ENCODE measurements at places on chromosomes 3 and 15.

GRCh38 chr15:100338247-100338646 lies 3.5 kb downstream of the ADAMTS17 start:
- no peak for DNase-seq

- no peak for DNase-seq
Measured at GRCh38 chr3:173709026-173709425, 311.5 kb downstream of the NLGN1 start.

GRCh38 chr3:174322789-174323188 lies 536.3 kb upstream of the NAALADL2 start:
- DNase-seq, result no peak

GRCh38 chr3:190308154-190308553 lies 14.1 kb downstream of the CLDN1 start:
- DNase-seq, result no peak

DNA sequence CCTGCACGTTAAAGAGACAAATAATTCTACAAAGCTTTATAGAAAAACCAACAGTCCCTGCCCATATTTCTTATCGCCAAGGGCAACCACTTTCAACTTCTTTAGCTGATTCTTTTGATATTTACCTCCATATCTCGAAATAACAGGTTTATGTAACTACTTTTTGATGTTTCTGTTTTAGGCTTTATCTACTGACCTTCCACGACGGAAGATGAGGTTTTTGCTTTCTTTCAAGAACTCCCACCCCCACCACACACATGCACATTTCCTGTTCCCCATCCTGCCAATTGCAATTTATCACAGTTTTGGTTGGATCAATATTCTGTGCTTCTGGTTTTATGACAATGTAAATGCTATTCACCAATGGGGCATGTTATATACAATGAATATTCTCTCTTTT lies 330.4 kb upstream of the ICE2 start:
- no peak for DNase-seq

GRCh38 chr3:7843441-7843840 lies 658.2 kb upstream of the LMCD1 start:
- DNase-seq, result no peak

DNA sequence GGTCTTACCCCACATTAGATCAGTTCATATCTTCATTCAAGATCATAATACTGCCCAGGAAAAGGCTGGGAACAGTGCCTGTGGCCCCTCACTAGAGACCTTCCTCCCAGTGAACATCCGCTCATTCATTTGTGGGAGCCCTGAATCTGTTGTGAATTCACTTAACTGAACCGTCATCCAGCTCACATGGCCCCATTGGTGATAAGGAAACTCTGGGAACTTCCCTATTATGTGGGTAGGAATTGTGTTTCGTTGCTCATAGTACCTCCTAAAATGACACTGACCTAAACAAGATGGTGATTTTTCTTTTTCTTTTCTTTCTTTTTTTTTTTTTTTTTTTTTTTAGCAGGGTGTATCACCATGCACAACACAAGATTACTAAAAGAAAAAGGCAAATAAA lies 6.8 kb upstream of the MESP2 start:
- DNase-seq, result no peak

DNA sequence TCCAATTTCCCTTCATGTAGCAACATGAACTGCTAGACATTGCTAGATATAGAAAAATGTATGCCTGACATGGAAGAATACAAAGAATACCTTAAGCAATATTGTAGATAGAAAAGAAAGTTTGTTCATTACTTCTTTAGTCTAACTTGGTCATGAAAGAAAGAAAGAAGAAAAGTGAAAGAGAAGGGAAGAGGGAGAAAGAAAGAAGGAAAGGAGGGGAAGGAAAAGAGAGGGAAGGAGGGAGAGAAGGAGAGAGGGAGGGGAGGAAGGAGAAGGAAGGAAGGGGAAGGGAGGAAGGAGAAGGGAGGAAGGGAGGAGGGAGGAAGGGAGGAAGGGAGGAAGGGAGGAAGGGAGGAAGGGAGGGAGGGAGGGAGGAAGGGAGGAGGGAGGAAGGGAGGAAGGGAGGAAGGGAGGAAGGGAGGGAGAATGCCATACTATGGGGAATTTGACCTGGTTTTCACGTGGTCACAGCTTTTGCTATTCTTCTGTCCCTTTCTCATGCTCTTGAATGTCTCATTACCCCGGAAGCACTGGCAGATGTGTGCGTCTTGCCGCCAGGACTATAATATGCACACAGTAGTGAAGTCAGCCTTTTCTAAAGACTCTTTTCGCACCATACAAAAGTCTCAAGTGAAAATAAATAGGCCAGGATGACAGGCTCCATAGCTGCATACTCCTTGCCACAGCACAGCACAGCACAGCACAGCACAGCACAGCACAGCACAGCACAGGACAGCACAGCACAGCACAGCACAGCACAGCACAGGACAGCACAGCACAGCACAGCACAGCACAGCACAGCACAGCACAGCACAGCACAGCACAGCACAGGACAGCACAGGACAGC lies 78.2 kb downstream of the CHAC1 start:
- DNase-seq, result no peak

DNA sequence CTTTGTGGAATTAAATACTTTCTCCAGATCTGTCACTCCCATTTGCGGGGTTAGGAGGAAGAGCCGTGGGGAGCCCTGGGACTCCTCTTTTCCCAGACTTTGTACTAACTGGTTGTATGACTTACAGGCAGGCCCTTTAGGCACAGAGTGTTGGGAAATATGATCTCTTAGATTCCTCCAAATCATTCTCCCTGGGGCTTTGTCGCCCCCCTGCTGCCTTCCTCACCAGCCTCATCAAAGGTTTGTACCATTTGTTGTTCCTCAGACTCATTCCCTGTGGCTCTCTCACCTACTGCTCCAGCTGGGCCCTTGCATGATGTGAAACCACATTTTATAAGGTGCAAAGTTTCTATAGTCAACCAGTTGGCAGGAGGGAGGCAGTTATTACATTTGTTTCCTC lies 56.4 kb downstream of the CRYGS start:
- DNase-seq, result no peak

- DNase-seq, result no peak
Measured at GRCh38 chr3:170961616-170962400, 53.4 kb upstream of the EIF5A2 start.

DNA sequence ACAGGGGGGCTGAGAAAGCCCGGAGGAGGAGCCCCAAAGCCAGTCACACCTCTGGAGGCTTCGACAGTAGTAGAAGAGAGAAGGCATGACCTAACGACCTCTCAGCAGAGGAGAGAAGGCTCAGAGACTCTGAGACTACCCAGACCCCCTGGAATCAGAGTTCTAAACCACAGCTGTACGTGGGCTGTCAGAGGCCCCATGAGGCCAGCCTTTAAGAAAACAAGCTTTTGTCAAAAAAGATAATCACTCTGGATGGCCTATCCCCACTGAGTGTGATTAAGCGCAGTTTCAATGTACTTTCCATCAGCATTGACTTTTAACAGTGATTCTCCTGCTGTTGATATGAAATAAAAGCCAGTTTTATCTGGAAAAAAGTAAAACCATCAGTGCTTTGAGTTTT lies 330.3 kb downstream of the CLSTN2 start:
- no peak for DNase-seq

DNA sequence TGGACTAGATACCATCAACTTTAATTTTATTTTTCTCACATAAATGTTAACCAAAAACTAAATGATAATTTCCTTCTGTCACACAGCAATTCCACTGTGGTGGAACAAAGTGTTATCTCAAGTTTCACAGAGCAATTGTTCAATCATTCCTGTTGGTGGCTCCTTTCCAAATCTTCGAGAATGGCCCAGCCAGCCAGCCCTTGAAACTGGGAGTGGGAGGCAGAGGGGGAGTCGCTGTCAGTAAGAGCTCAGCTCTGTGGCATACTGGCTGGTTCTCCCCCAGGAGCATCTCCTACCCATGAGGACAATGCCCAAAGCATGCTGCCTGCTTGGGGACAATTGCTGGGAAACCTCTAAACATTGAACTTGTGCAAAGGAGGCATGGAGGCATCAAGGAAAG lies 47.7 kb downstream of the MECOM start:
- DNase-seq, result no peak

GRCh38 chr3:127421943-127422662 lies 134.3 kb upstream of the PRR20G start:
- no peak for DNase-seq

DNA sequence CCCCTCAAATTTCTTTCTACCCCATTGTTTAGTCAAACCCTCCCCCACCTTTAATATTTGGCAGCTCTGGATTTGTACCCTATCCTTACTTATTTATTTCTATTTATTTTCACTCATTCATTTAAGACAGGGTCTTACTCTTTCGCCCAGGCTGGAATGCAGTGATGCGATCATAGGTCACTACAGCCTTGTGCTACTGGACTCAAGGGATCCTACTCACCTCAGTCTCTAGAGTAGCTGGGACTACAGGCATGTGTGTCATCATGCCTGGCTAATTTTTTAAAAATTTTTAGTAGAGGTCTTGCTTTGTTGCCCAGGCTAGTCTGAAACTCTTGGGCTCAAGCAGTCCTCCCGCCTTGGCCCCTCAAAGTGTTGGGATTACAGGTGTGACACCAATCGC lies 35.4 kb downstream of the ARIH1 start:
- DNase-seq, result no peak

DNA sequence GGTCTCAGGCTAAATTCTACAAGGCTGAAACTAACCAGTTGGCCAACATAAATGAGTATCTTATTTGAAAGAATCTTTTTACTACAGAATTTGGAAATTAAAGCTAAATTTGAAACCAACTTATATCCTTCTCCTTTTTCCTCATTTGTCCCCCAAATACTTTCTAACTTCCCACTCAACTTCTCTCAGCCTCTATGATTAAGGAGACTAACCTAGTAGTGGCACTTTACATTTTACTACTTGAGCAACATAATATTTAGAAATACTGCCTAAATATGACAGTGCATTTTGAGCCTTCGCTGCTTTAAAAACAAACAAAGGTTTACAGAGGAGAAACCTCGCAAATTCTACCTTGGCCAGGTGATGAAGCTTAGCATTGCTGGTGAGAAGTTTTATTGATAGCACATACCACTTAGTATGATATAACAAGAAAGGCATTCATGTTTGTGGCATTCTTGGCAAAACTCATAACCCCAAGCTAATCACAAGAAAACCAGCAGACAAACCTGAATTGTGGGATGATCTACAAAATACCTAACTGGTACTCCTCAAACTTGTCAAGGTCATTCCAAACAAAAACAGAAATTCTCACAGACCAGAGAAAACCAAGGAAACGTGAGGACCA lies 432.1 kb upstream of the CFAP20DC start:
- DNase-seq, result no peak

GRCh38 chr3:17811646-17812045 lies 69.2 kb upstream of the TBC1D5 start:
- DNase-seq, result no peak

DNA sequence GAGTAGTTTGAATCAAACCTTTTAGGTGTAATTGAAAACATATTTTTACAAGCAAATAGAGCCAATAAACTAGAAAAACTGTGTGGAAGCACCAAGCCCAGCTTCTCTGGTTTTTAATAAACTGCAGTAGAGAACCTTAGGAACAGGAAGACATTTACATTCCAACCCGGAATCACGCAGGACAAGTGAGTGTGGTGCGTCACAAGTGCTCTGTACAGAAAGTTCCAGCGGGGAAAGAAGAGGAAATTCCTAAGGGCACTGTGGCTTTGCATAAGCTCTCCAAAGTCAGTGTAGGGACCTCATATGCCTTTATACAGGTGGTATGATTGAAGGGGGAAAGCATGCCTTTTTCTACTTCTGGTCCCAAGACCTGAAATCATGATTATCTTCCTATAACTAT lies 21.6 kb downstream of the COL8A1 start:
- no peak for DNase-seq

DNA sequence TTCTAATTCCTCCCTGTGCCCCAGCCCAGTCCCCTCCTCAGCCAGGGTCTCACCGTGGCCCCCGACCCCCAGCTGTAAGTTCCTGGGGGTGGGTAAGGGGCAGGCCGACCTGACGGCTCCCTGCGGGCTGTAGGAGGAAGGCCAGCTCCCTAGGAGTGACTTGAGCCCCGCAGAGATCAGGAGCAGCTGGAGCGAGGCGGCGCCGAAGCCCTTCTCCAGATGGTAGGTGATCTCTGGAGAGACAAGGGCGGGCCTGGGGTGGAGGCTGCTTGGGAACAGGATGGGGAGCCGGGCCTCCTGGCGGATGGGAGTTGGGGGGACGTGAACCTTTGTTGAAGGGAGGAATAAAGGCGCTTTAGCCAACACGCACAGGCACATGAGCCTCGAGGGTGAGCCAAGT lies 4.2 kb downstream of the SLC28A1 start:
- DNase-seq, result no peak

GRCh38 chr3:69784954-69785514 lies 45.8 kb downstream of the MITF start:
- DNase-seq, result no peak

- DNase-seq, result no peak
Measured at GRCh38 chr3:55307622-55308021, 179.5 kb downstream of the WNT5A start.

- no peak for DNase-seq
Measured at GRCh38 chr15:71647487-71647808, 162.9 kb upstream of the NR2E3 start.

DNA sequence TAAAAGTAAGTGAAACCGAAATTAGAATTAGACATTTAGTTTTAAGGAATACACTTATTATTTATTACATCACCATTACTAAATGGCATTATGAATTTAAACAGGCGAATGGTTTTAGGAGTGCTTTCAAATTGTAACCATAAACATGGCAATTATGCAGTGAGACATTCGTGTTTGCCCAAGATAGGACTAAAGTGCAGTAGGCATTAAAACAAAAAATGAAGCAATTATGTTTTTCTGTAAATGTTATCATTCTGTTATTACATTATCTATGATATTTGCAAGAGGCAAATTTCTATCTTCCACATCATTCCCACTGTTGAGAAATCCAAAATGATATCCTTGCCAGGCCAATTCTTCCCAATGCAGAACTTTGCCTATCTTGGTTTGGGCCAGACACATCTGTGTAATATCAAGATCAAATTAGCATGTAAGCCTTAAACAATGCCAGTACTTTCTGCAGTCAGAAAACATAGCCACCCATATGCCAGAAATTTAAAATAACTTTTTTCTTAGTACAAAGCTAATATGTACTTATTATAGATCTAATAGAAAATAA lies 156.9 kb downstream of the ATP8B4 start:
- no peak for DNase-seq
